NCI-H526 (cell line): ENCODE measurements at places on chromosomes 11 and 22.

- peak; percentile 48 for DNase-seq
Measured at GRCh38 chr11:68460741-68461574, at the start of gene PPP6R3. Gene PPP6R3, plus strand, starts transcription at chr11:68460752. Its CDS starts 76,913 bp downstream, at chr11:68537665.

- no peak for DNase-seq
Measured at GRCh38 chr22:46374663-46375474, 39.4 kb downstream of the TRMU start.

DNA sequence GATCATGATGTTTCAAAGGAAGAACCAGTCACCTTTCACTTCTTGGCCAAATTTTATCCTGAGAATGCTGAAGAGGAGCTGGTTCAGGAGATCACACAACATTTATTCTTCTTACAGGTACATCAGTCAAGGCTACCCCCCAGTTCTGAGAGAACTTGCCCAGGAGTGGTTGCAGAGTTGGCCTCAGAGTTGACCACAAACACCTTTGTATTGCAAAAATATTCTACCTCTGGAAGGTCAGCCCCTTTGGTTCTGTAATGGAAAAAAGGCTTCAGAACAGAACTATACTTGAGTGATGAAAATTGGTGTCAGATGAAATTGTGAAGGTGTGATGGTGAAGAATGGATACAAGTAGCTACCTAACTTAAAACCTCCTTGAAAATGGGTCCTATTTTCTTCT is 35.7 kb downstream of the NF2 start:
- no peak for DNase-seq

- no peak for DNase-seq
Measured at GRCh38 chr11:43686207-43686606, 5.7 kb downstream of the HSD17B12 start.

DNA sequence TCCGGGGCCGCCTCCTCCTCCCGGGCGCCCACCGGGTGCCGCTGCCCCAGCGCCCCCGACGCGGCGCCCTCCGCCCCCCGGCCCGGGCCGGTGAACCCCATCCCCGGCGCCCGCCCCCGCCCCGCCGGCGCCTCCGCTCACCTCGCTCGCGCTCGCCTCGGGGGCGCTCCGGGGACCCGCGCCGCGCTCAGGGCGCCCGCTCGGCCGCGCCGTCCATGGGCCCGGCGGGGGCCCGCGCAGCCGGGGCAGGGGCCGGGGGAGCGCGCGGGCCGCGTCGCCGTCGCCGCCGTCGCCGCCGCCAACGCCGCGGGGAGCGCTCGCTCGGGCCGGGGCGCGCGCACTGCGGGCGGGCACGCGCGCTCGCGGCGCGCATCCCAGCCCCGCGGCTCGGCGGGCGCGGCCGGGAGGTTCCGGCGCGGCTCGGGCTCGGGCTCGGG is 293 bp downstream of the DUSP8 start:
- DNase-seq = no peak

DNA sequence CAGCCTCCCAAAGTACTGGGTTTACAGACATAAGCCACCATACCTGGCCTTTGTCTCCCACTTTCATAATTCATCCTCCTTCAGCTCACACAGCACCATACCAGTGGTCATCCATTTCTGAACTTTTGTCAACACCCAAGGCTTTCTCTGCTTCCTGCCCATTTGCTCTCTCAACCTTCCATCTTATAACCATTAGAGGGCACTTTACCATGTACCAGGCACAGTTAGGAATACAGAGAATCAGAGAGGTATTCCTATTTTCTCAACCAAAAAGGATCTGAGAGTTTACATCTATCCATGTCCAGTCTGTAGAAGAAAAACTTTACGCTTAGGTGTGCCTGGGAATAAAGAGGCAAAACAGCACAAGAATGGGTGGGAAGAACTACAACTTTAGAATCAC is 397.6 kb downstream of the BUD13 start:
- DNase-seq = no peak

DNA sequence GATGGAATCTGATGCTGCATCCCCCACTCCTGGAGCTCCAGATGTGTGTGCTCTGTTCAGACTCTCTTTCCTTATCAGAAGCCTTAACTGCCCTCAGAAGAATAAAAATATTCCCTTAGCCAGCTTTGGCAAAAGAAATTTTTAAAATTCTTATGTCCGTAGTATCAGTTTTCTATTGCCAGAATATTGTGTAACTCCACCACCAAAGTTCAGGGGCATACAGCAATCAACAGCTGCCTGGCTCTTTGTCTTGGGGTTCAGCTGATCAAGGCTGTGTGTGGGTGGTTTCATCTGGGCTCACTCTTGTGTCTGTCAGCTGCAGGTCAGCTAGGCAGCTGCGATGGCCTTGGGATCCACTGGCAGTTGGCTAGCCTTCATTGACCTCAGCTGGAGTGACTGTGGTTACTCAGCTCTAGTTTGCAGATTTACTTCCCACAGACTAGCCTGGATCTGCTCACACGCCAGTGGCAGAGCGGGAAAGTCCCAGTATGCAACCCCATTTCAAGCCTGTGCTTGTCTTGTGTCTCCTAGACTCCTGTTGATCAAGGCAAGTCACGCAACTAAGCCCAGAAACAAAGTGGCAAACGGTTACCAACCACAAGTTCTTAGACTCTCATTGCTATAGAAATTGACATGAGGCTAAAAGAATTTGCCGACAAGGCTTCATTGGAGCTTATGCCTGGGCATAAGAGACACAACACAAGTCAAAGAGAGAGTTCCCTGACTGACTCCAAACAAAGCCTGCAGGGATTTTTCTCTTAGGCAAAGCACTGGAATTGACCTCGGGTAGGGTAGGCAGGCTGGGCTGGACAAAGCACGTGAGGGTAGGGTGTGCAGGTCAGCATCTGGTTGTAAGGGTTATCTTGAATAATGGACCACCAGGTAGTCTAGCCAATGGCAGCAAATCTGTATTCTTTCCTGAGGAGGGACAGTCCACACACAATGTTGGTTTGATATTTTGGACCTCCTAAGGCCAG is 7.5 kb downstream of the TMEM138 start:
- no peak for DNase-seq

- DNase-seq = no peak
Measured at GRCh38 chr11:27619039-27619574, 81.1 kb downstream of the BDNF start.
